Cardiac septum (tissue), 1 donor: ENCODE measurements at places on chromosomes 6 and 20.

DNA sequence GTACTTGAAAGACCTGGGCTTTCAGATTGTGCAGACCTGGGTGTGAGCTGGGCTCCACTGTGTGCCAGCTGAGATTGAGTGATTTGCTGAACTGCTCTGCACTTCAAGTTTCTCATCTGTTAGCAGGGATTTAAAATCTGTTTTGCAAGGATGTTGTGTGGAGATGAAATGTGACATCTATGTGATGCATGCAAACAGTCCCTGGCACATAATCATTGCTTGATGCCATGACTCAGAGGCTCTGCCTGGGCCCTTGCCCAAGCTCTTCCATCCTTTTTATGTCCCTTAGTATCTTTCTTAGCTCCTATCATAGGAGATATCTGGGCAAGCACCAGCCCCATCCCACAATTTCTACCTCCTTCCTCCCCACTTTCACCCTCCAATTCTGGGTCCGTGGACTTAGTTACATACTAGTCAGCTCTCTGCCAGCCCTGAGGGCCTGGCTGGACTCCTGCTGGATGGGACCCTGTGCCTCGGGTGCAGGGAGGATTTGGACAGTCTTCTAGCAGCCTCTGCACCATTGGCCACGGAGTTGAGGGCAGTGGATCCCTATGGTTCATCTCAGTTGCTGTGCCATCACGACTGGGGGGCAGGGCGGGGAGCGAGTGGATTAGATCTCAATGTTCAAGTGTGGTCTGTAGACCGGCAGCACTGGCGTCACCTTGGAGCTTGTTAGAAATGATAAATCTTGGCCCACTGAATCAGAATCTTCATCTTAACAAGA is 103.6 kb downstream of the MAP3K7 start:
- DNase-seq, result no peak

- no peak for DNase-seq
Measured at GRCh38 chr6:84062519-84063154, 29.1 kb downstream of the MRAP2 start.

- no peak for DNase-seq
Measured at GRCh38 chr6:91267246-91267645, 680.4 kb upstream of the MAP3K7 start.

GRCh38 chr20:775679-776135 is 7.4 kb upstream of the SLC52A3 start:
- DNase-seq, result no peak

GRCh38 chr20:2051946-2052345 is 49.7 kb upstream of the STK35 start:
- no peak for DNase-seq

- DNase-seq, result no peak
Measured at GRCh38 chr20:16661756-16662155, 68.1 kb upstream of the SNRPB2 start.

DNA sequence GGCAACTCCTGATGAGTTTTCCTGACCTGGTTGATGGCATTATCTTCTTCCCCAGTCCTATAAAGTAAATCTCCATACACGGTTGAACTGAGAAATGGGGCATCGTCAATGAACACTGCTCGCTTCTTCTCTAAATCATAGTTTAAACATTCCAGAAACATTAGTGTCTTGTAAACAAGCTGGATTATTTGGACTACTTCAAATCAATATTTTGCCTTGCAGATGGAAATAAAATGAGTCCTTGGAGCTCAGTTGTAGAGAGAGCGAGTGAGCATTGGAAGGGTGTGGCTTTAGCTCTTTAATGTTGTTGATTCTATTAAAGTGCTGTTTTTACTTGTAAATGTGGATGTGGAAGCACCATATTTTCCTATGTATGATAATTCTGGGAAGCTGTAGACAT is 18.4 kb downstream of the C6orf89 start:
- no peak for DNase-seq

DNA sequence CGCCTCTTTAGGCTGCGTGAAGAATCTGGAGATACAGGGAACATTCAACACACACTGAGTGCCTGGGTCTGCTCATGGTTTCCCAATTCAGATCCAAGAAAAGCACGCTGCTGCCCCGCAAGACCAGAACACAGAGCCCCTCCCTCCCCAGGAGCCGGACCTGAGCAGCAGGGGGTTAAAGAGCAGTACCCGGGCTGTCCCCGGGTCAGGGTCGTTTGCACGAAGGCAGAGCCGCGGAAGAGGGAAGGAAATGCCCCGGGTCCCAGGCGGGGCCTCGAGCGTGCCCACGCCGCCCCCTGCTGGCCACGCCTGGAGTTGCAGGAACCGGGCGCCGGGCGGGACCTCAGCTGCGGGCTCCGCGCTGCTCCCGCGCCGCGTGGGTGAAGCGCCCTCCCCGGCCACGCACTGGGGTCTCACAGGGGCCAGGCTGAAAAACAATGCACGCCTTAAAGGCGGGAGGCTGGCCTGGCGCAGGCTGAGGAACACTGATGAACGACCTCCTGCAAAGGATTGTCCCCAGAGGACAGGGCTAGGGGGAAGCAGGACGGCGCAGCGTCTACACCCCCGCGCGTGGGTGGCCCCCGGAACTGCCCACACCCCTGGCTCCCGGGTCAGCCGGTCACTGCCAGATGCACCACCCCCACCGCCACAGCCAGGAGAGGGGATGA is 48.9 kb downstream of the ANKRD60 start:
- peak; percentile 78 for DNase-seq

DNA sequence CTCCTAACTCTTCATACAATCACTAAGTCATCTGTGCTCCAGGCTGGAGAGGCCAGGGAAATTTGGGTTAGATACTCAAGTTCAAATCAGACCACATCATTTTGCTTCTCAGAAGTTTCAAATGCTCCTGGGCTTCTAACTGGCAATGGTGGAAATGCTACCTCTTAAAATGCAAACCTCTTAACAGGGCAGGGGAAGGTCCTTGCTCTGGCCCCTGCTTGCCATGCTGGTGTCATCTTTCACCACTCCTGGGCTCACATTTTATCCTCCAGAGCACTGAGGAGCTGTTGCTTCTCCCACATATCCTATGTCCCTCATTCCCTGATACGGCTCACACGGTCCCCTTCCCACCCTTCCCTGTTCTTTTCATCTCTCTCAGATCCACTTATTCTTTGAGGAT is 41.8 kb upstream of the NT5E start:
- DNase-seq, result no peak

GRCh38 chr20:34849778-34850177 is 22.9 kb downstream of the GGT7 start:
- no peak for DNase-seq

DNA sequence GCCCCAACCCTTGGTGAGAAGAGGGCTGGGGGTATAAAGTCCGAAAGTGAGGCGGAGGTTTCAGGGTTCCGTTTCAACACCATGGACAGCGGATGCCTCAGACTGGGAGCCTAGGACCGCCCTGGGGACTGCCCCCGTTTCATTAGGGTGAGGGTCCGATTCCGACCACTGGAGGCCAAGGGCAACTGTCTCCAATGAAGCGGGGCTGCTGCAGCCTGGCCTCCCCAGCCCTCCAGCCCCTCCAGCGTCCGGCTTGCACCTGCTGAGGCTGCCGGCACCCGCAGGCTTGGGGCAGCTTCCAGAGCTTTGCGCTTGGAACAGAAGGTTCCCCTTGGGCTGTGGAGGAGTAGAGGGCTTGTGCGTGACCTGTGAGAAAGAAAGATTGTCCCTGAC is 39.9 kb downstream of the YTHDF1 start:
- DNase-seq, result no peak

GRCh38 chr20:33065785-33066184 is 12.1 kb downstream of the BPIFB3 start:
- no peak for DNase-seq

DNA sequence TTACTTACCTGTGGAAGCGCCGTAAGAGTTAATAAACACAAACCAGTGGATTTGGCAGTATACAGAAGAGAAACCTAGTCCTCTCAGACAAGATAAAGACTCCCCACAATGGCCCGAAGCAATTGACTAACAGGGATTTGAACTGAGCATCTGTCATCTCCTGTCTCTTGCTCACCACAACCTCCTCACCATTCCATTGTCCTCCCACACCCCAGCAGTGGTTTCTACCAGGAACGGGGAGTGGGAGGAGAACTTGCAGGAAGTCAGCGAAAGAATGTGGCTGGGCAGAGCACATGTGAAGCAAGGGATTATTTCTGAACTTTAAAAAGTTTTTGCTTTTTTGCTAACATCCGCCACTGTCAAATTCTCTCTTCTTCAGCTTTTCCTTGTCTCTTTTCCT is 24.6 kb upstream of the TAAR1 start:
- DNase-seq, result no peak

- no peak for DNase-seq
Measured at GRCh38 chr6:144090384-144090783, 5.0 kb downstream of the SF3B5 start.

- DNase-seq, result no peak
Measured at GRCh38 chr6:14339711-14340584, 222.4 kb downstream of the CD83 start.

DNA sequence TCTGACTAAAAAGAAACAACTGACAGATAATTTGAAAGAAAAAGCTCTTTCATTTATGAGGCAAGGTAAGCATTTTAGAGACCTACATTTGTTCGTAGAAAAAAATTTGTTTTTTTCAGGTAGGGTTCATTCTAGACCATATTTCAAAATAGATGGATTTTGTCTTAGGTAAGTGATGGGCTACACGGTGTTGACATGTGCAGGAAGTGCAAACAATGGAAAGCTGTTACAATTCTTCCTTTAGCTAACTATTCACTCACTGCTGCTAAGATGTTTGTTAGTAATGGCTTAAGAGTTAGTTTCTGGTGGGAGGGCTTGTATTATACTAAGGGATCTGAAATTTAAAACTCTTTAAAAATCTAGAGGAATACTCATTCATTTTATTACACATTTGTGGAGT is 96.7 kb downstream of the CD109 start:
- DNase-seq, result no peak

- no peak for DNase-seq
Measured at GRCh38 chr20:37868851-37869333, 34.0 kb upstream of the VSTM2L start.

DNA sequence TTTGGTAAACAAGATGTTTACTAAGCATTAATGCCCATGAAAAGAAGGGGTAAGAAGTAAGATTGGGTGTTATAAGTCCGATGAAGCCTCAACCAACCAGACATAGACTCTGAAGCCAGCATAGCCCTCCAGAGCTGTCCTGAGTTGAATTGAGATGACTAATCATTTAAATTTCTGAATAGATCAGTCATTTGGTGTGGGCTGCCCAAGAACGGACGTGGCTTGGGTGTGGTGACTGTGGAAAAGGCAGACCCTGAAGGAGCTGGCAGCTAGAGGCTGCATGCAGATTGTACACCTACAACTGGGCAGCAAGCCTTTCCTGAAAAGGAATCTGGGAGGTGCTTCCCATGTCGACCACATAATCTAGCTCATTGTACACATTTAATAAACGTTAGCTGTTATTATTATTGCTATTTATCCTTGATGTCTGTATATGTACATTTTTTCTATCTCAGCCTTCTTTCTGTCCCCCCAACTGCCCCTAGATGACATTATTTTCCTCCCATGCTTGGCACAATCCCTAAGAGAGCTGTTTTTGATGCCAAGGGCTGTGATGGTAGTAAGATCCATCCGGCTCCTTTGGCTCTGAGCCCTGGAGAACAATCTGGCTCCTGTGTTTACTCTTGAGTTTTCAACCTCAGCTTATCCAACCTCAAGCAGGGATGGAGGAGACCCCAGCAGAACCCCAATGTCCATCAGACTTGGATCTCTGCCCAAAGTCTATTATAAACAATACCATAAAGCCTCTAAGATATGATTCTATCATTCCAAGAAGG is 57.6 kb upstream of the JAG1 start:
- no peak for DNase-seq

DNA sequence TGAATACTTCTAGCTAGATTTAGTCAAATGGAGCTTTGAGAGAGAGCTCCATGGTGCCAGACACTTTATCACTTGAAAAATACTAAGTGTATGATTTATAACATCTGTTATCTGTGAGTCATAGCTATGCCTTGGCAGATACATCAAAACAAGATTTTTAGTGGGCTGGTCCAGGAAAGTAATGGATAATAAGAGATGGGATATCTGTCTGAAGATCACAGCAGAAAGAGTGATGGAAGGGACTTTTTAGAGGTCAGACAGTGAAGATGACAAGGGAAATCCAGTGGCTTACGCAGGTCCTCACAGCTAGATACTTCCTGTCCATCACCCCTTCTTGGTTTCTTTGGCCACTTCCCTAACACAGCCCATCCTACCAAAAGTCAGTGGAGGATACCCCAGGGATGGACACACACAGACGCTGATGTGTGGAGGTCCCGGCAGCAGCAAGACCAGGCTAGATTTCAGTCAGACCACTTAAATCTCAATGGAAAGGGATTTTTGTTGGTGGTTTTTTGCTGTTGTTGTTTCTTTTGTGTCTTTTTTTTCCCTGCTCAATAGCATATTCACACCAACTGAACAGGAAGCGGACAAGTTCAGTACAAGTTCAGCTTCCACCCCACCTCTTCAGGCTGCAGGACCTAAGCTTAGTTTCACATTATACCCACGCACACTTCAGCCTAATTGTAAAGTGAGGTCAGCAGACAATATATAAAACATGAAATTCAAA is 209.3 kb downstream of the ALDH8A1 start:
- DNase-seq, result no peak

- no peak for DNase-seq
Measured at GRCh38 chr6:109783250-109783986, 92.3 kb downstream of the FIG4 start.

- DNase-seq, result no peak
Measured at GRCh38 chr6:10583509-10583901, 62.4 kb downstream of the GCNT2 start.

DNA sequence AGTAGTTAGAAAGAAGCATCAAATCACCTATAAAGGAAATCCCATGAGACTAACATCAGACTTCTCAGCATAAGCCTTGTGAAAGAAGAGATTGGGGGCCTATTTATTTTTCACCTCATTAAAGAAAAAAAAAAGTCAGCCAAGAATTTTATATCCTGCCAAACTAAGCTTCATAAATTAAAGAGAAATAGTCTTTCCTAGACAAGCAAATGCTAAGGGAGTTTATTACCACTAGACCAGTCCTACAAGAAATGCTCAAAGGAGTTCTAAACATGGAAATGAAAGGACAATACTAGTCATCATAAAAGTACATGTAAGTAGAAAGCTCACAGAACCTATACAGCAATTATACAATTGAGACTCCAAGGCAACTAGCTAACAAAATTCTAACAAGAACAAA is 96.5 kb upstream of the OLIG3 start:
- DNase-seq, result no peak

GRCh38 chr6:18601516-18602020 is 214.4 kb downstream of the RNF144B start:
- DNase-seq, result no peak

DNA sequence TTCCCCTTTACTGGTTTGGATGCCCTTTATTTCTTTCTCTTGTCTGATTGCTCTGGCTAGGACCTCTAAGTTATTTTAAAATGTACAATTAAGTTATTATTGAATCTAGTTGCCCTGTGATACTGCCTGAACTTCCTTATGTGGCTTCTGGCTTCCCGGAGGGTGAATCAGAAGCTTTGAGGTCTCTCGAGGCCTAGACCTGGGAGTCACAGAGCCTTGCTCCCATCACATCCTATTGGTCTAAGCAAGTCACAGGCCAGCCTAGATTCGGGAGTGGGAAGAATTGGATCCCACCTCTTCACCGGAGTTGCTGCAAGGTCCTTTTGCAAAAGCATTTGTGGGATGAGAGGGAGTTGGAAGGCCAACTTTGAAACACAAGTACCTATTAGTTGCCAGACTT is 15.2 kb downstream of the BCAS4 start:
- DNase-seq, result no peak

GRCh38 chr20:63594043-63594561 is 20.1 kb upstream of the HELZ2 start:
- no peak for DNase-seq
